ENCODE measurements at places on chromosomes 5 and 9.

DNA sequence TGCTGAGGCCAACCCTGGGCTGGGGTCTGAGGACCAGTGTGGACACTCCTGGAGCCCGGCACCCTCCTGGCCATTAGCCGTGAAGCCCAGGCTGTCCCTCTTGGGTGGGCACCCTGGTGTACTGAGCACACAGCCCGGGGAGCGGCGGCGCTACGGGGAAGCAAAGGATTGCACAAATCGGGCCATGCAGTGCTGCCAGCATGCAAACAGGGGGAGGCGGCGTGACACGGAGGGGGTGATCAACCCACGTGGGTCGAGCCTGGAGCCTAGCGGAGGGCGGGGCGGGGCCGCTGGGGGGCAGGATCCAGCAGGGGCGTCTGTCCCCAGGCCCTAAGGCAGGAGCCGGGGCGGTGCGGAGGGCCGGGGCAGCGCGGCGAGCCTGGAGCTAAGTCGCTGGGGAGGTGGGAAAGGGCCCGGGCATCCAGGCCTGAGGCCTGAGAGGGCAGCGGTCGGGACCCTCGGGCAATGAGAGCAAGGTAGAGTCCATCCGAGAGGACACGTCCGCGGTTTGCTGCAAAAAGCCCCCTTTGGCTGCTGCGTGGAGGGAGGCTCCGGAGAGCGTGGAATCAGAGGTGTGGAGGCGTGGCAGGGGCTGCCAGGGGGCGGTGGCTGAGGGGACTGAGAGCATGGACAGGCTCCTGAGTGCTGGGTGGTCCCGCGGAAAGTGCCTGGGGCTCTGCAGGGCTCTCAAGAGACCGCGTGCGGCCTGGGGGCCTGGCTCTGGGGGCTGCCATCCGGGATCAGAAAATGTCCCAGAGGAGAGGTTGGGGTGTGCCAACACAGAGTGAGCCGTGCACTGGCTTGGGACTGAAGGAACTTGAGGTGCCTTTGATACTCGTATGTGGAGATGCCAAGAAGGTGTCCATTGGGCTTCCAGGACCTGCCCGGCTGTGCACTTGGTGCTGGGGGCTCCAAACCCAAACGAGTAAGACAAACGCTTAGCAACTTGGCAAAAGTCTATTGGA lies 94.2 kb downstream of the BARX1 start:
- peak; percentile 51 for DNase-seq

DNA sequence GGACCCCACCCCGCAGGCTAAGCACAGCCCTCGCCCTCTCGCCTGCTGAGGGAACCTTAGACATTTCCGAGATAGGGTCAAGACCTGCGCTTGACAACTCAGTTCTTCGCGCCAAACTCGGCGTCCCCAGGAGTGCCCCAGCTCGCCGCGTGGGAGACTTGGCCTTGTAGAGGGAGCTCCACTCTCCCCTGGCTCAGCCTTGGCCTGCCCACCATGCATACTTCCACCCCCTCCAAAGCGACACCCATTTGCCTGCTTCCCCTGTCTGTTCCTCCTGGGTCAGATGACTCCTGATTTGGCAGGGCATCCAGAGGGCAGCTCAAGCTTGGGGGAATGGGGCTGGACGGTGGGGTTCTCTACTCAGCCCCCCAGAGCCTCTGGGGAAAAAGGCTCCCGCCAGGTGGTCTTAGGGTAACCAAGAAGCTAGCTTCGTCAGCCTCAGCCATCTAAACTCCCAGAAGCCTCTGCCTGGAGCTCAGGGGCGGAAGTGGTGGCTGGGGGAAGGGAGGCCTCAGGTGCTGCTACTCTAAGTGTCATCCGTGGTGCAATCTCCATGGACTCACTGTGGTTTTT lies 560 bp downstream of the DOCK2 start:
- no peak for DNase-seq

- no peak for DNase-seq
Observed at GRCh38 chr5:105922574-105922973, 1748.2 kb downstream of the EFNA5 start.

DNA sequence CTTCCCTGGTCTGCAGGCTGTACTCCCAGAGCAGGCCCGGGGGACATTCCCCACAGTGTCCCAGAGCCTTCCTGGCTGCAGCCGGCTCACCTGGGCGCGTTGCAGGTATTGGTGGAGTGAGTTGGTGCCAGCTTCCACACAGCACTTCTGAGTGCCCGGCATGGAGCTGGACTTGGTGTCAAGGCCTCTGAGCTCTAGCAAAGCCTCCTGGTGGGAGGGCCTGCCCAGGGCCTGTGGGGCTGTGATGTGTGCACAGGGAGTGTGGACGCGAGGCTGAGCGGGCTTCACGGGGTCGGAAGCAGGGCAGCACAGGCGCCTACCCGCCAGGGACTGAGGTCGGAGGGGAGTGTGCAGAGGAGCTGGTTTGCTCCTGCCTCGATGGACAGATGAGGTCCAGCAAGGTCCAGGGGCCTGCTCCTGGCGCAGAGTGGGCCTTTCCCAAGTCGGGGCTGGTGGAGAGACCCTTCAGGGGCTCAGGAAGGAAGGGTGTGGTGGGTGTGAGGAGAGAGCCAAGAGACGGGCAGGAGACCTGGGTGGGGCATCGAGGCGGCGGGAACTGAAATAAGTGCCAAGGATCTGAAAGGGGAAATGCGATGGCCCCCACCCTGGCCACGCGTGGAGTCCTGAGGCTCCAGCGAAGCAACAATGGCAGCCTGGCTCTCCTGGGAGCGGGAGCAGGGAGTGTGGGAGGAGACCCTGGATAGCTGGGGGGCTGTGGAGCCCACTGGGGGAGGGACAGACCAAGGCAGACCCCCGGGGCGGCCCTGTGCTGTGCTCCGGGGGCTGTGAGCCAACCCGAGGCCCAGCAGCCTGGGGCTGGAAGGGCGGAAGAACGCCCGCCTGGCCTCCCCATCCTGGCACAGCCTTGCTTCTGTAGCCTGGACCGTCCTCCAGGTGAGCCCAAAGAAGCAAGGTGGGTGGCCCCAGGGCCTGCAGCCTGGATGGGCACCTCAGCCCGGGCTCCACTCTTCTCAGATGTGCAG lies 78.4 kb downstream of the RXRA start:
- no peak for DNase-seq

DNA sequence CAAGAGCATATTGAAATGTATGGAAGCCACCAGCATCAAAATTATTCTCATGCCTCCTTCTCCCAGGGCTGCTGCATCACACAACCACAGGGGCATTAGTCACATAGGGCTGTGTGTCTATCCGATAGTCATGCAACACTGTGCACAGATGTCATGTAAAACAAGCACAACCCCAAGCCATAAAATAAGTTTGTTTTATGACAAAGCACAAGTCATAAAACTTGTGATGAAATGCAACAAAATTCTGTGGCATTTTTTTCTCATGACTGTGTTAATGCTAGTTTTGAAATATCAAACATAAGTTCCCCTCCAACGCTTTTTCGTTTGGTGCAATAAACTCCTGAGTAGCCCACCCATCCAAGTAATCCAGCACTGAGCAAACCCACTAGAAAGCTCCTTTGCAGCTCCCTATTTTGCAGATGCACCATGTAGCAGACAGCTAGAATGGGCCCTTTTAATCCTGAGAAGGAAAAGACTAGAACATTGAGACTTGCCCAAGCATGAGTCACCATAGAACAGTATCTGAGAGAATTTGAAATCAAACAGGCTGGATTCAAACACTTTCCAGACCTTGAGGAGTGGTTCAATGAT lies 93.3 kb upstream of the ZNF366 start:
- no peak for DNase-seq

- no peak for DNase-seq
Observed at GRCh38 chr5:113607361-113607760, 93.9 kb downstream of the YTHDC2 start.

GRCh38 chr5:65480306-65480865 lies 1.3 kb downstream of the ADAMTS6 start:
- peak; percentile 62 for DNase-seq

DNA sequence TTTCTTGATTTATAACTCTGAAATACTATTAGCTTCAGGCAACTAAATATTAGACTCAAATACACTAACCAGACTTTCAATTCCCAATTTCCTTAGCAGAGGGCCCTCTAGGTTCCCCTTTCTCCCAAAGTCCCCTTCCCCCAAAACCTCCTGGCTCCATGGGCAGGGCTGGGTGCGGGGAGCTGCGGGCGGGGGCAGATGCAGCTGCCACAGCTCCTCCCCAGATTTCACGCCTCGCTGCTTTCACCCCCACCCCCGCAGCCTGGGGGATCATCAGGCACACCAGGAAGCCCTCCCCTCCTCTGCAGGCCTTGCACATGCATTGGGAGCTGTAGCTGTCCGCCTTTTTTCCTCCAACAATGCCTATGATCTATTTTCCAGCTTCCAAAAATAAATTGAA lies 82.8 kb upstream of the SPATA31C2 start:
- no peak for DNase-seq

DNA sequence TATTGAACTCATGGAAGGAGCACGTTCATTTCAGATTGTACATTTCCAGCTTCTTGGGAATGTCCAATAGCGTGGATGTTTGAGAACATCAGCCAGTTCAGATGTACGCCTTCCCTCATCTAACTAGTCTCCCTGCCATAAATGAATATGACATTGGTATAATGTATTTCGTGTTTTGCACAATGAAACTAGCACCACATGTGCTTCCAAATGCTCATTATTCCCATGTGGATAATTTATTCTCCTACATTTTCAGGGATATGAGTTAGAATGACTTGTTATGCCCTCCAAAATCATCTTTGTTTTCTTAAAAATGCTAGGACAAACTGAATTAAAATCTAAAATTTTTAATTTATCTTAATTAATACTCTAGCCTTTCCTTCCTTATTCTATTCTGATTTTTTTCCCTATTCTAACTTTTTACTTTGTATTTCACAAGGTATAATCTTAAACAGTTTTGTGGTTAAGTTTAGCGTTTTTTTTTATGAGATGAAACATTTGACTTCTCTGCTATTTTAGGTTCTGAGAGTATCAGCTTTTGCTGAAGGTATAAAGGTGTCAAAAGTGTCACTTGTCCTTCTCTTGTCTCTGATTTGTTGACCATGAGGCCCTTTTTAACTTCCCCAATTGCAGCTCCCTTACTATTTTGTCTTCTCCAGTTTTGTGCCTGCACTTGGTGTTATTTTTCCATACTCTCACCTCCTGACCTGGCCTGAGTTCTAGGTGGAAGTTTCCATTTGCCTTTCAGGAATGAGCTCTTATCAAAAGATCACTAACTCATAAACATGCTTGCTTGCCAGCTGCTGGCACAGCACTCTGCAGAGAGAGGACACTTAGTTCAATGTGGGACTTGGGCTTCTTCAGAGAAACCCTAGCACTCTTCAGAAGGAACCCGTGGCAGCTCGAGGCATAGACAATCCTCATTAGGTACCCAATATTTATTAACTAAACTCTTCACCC lies 106.8 kb downstream of the FRMD3 start:
- no peak for DNase-seq

DNA sequence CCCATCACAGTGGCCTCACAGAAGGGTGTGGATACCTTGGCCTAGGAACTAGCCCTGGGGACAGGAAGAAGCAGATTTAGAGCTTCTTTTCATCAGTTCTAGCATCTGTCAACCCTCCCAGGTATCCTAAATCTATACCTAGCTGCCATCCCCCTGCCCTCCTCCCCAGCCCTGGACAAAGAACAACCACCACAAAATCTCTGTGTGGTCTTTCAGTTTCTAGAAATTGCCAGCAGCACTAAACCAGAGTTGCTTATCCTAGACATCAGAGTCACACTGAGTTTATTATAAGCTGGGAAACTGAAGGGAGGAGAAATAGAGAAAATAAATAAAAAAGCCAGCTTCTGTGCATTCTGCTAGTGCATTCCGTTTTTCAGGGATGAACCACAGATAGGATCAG lies 14.6 kb downstream of the CCDC180 start:
- no peak for DNase-seq

DNA sequence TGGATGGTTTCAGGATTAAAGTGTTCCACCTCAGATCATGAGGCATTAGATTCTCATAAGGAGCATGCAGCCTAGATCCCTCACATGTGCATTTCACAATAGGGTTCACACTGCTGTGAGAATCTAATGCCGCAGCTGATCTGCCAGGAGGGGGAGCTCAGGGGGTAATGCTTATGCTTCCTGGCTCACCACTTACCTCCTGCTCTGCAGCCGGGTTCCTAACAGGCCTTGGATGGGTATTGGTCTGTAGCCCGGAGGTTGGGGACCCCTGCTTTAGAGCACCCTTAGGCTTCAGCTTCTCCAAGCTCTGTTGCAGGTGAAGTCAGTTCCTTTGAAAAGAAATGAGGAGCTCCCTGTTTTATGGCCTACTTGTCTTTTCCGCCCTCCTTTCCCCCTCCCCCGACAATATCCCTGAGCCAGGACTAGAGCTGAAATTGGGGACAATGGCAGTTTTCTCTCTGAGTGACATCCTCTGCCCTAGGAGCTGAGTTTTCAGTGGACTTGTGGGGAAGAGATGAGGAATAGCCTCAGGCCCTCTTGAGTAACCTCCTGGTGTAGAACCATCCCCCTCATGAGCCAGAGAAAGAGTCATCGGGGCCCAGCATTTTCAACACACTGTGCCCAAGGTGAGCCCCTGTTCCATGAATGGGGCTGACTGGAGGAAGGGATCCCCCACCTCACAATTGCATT lies 16.2 kb upstream of the MAT2B start:
- peak; percentile 73 for DNase-seq

DNA sequence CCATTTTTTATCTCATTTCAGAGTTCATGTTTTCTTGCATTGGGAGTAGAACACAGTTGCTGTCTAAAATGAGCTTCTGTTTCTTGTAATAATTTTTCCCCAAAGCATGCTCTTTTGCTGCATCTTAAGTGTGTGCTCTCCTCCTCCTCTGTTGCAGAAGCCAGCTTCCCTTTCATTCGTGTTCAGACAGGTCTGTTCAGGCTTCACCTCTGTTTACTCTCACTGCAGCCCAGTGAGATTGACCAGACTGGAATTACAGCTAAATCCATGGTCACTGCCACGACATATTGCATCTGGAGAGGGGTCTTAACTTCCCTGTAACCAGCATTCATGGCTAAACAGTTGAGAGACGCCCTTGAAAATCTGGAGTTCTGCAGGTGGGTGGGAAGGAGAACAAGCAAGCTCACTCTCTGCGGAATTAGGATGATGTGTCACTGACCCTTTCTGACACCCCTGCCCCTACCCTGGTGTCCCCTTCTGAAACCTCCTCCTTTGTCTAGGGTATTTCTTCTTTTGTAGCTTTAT lies 223.2 kb downstream of the FSTL4 start:
- DNase-seq: peak; percentile 37

DNA sequence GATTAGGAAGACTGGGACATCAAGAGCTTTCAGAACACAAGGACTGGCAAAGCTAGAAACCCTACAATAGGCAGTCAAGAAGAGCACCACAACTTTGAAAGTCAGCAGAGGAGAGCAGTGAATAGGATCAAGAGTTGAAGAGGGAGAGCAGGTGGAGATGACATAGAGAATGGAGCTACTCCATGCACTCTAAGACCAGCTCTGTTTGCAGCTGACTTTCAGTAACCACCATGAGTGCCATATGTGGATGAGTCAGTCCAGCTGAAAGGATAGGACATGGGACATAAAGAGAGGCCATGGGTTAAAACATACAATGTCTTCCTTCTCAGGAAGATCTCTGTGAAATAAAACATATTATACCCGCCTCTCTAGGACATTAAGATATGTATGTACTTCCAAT lies 289.1 kb upstream of the KLF4 start:
- DNase-seq: no peak

GRCh38 chr5:137619191-137619870 lies 116.6 kb downstream of the KLHL3 start:
- no peak for DNase-seq

GRCh38 chr5:56190497-56190896 lies 42.6 kb downstream of the ANKRD55 start:
- no peak for DNase-seq

All from islet precursor cell (in vitro differentiated cells).